ENCODE measurements at places on chromosomes 6 and 20. TPM values are rescaled to one million over a fixed set of nuclear protein-coding genes. Genes with fewer than 3 reads are reported as not detected.

Gene BPIFB4
- not detected for total RNA-seq

Gene PDE7B
- 1.1 TPM for total RNA-seq

Gene CST1
- 1.2 TPM for total RNA-seq

Gene MUCL3
- total RNA-seq: not detected

Gene GTF2H4
- total RNA-seq: 23.5 TPM

Gene CCN5
- total RNA-seq: 38.0 TPM

Gene BNIP5
- not detected for total RNA-seq

Gene GCNT2
- total RNA-seq: 5.9 TPM

Gene IL17F
- not detected for total RNA-seq

Gene MUC22
- not detected for total RNA-seq

Gene RIMS1
- total RNA-seq: not detected

Gene PKIB
- 1.0 TPM for total RNA-seq

Gene RIN2
- 34.0 TPM for total RNA-seq

Measured in A549 treated with RU486 at 1 μM for 4 hours (cell line).